ENCODE measurements at places on chromosomes 1 and 21. TPM values are rescaled to one million over a fixed set of nuclear protein-coding genes. Genes with fewer than 3 reads are reported as not detected.

Gene WNT9A
- 4.9 TPM for total RNA-seq

DNA sequence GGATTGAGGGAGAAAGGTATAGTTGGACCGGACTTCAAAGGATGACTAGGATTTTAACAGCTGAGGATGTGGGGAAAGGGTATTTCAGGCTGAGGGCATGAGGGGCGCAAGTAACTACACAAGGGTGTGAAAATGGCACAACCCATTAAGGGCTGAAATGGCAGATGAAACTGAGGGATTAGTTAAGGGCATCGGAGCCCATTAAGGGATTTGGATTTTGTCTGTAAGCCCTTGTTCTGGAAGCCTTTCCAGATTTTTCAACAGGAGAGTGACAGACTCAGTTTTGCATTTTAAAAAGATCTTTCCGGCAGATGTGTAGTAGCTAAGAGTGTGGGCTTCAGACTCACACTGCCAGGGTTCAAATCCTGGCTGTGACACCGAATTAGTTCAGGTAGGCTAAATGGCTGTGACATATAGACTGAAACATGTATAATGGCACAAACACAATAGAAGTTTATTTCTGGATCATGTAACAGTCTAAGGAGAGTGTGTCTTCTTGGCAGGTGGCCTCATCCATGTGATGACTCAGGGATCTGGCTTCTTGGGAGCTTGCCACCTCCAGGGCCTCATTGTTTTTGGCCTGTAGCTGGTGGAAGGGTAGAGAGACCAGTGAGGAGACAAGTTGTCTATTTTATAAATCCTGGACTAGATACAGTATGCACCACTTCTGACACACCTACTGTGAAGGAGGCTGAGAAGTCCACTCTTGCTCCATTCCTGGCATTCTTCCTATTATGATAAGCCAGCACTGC is 49.6 kb downstream of the UBE2T start:
- peak; percentile 41 for DNase-seq

GRCh38 chr1:176058686-176059085 is 148.4 kb downstream of the COP1 start:
- DNase-seq: no peak

DNA sequence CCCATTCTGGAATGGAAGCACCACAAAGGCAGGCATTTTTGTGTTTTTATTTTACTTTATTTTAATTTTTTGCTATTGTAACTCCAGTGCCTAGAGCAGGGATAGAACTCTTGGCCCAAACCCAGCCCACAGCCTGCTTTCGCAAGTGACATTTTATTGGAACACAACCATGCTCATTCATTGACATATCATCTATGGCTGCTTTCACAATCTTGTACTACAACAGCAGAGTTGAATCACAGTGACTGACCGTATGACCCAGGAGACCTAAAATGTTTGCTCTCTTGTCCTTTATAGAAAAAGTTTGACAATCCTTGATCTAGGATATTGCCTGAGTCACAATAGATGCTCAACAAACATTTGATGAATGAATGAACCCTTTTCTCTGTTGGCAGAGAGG is 83.9 kb upstream of the ATP1A1 start:
- DNase-seq: no peak

DNA sequence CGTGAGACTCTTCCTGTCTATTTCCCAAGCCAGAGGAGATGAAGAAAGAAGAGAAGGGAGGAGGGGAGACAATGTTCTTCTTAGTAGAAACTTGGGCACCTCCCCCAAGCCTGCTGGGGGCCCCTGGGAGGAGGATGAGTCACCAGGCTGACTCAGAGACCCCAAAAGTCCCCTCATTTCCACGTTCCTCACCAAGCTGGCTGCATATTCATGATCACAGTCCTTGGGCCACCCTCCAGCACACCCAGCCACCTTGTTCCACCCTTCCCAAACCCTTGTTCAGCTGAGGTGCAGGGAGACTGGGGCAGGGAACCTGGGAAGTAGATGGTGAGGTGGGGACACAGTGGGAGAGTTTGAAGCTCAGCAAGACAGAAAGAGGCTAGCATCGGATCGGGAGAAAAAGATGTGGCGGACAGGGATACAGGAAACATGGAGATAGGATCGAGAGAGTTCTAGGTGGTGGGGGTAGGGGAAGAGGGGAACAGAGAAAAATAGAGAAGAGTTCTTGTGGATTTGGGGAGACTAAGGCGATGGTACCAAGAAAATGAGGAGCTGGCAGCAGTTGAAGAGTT is 712 bp downstream of the RAB13 start:
- no peak for DNase-seq

DNA sequence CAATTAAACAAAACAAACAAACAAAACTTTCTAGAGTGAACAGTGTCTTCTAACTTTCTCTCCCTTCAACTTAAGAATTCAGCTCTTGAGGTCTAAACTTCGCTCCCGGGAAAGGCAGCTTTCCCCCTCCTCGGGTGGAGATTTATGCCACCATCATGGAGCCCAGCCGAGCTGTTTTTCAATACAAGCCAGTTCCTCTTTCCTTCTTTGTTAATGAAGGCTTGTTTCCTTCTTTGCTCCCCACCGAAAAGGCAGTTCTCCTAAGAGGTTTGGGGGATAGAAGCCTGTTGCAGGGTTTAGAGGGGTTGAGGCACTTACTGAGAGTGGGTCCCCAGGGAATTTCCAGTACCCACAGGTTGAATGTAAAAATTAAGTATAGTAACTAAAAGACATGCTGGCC is 26.5 kb downstream of the OLIG1 start:
- no peak for DNase-seq
